Upper lobe of left lung (tissue), 6 donors: ENCODE measurements at places on chromosomes 13 and 19.

DNA sequence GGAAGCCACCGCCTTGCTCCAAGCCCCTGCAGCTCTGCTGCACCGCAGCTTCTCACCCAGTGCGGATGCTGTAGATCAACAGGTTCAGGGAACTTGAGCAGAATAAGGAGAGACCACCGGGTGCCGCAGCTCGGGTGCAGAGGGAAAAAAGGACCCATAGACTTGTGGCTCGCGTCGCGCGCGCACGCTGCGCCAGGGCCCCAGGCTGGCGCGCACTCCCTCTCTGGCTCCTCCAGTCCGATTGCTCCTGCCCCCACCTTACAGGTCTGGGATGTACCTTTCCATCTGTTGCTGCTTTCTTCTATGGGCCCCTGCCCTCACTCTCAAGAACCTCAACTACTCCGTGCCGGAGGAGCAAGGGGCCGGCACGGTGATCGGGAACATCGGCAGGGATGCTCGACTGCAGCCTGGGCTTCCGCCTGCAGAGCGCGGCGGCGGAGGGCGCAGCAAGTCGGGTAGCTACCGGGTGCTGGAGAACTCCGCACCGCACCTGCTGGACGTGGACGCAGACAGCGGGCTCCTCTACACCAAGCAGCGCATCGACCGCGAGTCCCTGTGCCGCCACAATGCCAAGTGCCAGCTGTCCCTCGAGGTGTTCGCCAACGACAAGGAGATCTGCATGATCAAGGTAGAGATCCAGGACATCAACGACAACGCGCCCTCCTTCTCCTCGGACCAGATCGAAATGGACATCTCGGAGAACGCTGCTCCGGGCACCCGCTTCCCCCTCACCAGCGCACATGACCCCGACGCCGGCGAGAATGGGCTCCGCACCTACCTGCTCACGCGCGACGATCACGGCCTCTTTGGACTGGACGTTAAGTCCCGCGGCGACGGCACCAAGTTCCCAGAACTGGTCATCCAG, 964 bp downstream of the PCDH17 start:
- H3K27ac ChIP-seq: peak overlapping the region; percentile 61
- H3K4me3 ChIP-seq: peak overlapping the region; percentile 63
- no peaks in the 10 kb centered on the region for H3K36me3 ChIP-seq
- peaks cover 35% of the 10 kb centered on the region for H3K27me3 ChIP-seq

- no peak for DNase-seq
- no peaks in the 10 kb centered on the region for H3K27me3 ChIP-seq
- H3K4me3 ChIP-seq: no peak overlapping the region
- peaks cover 3% of the 10 kb centered on the region for H3K36me3 ChIP-seq
Observed at GRCh38 chr13:99265162-99265800, 7.1 kb upstream of the GPR18 start.

- no peak for DNase-seq
- H3K36me3 ChIP-seq: no peaks in the 10 kb centered on the region
- H3K27ac ChIP-seq: no peak overlapping the region
- no peaks in the 10 kb centered on the region for H3K27me3 ChIP-seq
- H3K4me3 ChIP-seq: no peak overlapping the region
- peaks cover 21% of the 10 kb centered on the region for H3K4me1 ChIP-seq
Observed at GRCh38 chr13:26025771-26026170, 26.0 kb downstream of the SHISA2 start.

DNA sequence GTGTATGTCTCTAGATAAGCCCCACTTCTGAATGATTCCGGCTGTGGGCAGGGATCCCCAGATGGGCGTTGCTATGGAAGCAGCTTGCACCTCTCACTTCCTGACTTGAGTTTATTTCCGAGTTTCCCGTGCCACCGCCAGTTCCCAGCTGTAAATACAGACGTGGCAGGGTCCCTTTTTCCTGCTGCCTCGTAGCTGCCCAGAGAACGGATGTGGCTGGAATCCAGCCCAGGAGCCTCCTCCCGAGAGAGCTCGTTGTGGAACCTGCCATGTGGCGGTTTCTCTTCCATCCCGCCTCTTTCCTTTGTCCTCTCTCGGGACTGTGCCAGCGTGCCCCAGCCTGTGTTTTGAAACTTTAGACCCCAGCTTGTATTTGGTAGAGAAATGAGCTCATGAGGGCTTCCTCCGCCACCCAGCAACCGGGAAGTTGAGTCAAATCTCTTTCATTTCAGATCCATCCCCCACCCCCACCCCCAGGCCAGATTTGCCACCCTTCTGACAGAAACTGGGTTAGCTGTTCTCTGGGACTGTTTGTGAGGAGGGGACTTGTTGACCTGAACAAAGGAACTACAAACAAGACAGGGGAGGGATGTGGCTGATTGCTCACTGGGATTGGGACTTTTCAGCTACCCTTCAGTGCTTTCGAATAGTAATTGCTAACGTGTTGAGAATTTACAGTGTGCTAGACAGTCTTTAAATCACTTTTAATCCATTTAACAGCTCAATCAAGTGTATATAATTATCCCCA, 96.6 kb downstream of the SIPA1L3 start:
- no peaks in the 10 kb centered on the region for H3K27me3 ChIP-seq
- H3K27ac ChIP-seq: peak overlapping the region; percentile 92
- H3K4me3 ChIP-seq: no peak overlapping the region
- DNase-seq: peak; percentile 73

DNA sequence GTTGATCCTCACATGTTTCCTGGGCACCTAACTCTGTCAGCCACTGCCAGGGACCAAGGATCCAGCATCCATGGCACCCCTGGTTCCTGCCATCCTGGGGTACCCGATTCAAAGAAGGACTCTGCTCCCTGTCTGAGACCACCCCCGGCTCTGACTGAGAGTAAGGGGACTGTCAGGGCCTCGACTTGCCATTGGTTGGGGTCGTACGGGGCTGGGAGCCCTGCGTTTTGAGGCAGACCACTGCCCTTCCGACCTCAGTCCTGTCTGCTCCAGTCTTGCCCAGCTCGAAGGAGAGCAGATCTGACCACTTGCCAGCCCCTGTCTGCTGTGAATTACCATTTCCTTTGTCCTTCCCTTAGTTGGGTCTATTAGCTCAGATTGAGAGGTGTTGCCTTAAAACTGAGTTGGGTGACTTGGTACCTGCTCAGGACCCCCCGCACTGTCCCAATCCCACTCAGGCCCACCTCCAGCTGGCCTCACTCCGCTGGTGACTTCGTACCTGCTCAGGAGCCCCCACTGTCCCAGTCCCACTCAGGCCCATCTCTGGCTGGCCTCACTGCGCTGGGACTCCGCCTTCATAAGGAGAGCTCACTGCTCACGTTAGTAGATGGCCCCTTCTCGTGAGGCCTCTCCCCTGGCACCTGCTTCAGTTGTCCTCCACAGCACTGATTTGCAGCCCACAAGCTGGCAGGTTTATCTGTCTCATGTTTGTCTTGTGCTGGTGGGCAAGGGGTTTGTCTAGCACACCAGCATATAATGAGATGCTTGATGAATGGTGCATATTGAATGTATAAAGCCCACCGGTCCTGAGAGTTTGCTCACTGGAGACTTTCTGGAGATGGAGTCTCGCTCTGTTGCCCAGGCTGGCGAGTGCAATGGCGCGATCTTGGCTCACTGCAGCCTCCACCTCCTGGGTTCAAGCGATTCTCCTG, 3.9 kb downstream of the RPL28 start:
- H3K36me3 ChIP-seq: peaks cover 45% of the 10 kb centered on the region
- peaks cover 30% of the 10 kb centered on the region for H3K4me1 ChIP-seq
- no peaks in the 10 kb centered on the region for H3K27me3 ChIP-seq
- no peak for DNase-seq

GRCh38 chr13:80074811-80075210, 266.1 kb downstream of the SPRY2 start:
- DNase-seq: no peak
- H3K4me1 ChIP-seq: no peaks in the 10 kb centered on the region
- no peak overlapping the region for H3K27ac ChIP-seq
- H3K27me3 ChIP-seq: no peaks in the 10 kb centered on the region
- no peak overlapping the region for H3K4me3 ChIP-seq

GRCh38 chr13:80508031-80508430, 167.1 kb upstream of the SPRY2 start:
- no peaks in the 10 kb centered on the region for H3K36me3 ChIP-seq
- no peaks in the 10 kb centered on the region for H3K27me3 ChIP-seq
- no peak overlapping the region for H3K4me3 ChIP-seq

DNA sequence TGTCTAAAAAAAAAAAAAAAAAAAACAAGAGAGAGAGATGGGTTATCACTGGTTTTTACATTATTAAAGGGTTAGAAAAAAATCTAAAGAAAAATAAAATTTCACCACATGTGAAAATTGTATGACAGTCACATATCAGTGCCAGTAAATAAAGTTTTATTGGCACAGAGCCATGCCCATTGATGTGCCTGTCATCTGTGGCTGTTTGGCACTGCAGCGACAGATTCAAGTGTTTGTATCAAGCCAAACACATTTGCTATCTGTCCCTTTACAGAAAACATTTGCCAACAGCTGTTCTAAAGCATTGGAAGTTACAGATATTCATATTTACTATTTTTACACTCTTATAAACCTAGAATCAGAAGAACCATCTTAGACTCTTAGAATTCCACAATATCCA, 16.3 kb downstream of the FCHO1 start:
- no peaks in the 10 kb centered on the region for H3K36me3 ChIP-seq
- H3K4me1 ChIP-seq: peaks cover 9% of the 10 kb centered on the region
- no peaks in the 10 kb centered on the region for H3K27me3 ChIP-seq

DNA sequence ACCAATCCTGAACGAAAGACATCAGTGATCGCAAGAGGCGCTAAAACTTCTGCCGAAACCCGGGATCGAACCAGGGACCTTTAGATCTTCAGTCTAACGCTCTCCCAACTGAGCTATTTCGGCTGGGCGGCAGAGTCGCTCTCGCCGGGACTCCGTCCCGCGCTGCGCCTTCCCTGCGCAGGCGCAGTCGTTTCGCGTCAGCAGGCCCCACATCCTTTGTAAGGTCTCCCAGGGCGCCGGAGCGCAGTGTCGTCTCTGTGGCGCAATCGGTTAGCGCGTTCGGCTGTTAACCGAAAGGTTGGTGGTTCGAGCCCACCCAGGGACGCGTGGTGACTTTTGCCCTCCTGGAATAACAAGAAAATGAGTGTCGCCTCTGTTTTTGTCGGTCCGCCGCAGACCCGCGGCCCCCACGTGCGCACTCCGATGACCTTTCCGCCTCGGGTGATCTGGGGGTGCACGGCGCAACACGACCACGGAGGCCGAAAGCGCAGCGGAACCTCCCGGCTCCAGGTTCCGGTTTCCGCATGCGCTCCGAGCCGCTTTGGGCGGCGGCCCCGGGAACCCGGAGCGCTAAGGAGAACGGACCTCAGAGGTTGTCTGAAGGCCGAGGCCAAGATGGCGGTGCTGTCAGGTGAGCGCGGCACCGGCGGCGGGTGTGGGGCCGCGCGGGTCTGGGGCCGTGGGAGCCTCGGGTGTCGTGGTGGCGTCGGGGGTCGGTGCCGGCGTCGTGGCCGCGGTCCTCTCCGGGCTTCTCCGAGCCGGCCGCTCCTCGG, at the start of gene NDUFS7:
NDUFS7 (plus strand) TSS at position 596 of the 773 bp plus-strand sequence; CDS start at position 616, 20 bp downstream.
- DNase-seq: peak; percentile 98
- H3K27me3 ChIP-seq: no peaks in the 10 kb centered on the region
- H3K36me3 ChIP-seq: peaks cover 4% of the 10 kb centered on the region
- peak within 1 kb of the TSS; percentile 100 for H3K4me3 ChIP-seq

DNA sequence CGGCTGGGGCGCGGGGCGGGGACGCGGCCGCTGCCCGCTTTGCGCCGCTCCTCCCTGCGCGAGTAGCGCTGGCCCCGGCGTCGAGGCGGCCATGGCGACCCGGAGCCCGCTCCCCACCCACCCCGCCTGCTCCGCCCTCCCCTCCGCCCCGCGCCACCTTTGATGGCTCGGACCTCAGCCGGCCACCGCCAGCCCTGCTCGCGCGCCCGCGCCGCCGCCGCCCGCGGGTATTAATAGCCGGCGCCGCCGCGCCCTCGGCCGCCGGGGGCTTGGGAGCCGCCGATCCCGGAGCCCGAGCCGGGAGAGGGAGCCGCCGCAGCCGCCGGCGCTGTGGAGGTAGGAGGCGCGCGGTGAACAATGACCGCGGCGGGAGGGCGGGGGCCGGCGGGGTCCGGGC, 261 bp downstream of the FARP1 start:
- peak overlapping the region; percentile 88 for H3K4me3 ChIP-seq
- H3K36me3 ChIP-seq: no peaks in the 10 kb centered on the region
- no peaks in the 10 kb centered on the region for H3K27me3 ChIP-seq
- no peak for DNase-seq

DNA sequence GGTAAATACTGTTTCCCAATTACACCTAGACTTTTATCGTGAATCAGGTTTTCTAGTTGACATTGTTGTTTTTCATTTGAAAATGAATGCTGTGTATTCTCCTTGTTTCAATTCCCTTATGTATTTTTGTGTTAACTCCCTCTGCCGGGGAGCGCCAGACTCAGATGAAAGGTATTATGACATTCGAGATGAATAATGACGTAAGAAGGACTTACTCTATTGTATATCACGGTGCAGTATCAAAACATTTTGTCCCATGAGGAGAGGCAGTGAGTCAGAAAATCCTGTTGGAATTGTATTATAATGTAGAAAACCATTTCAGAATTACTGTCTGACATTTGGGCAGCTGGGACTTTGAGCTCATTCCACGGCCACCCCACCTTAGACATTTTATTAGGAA, 61.6 kb downstream of the LRCH1 start:
- H3K4me3 ChIP-seq: no peak overlapping the region
- no peaks in the 10 kb centered on the region for H3K27me3 ChIP-seq
- DNase-seq: no peak
- peak overlapping the region; percentile 83 for H3K27ac ChIP-seq
- H3K4me1 ChIP-seq: peaks cover 37% of the 10 kb centered on the region

- peaks cover 45% of the 10 kb centered on the region for H3K36me3 ChIP-seq
- no peak overlapping the region for H3K4me3 ChIP-seq
- no peaks in the 10 kb centered on the region for H3K4me1 ChIP-seq
- no peak for DNase-seq
- H3K27ac ChIP-seq: no peak overlapping the region
- no peaks in the 10 kb centered on the region for H3K27me3 ChIP-seq
Observed at GRCh38 chr19:45009625-45010255, 8.5 kb downstream of the RELB start.

GRCh38 chr13:39787086-39787487, 131.6 kb downstream of the COG6 start:
- no peak for DNase-seq
- no peaks in the 10 kb centered on the region for H3K27me3 ChIP-seq
- no peak overlapping the region for H3K27ac ChIP-seq
- no peak overlapping the region for H3K4me3 ChIP-seq
- no peaks in the 10 kb centered on the region for H3K4me1 ChIP-seq
- no peaks in the 10 kb centered on the region for H3K36me3 ChIP-seq

GRCh38 chr13:113845055-113845454, 18.8 kb downstream of the GAS6 start:
- no peaks in the 10 kb centered on the region for H3K27me3 ChIP-seq
- H3K4me3 ChIP-seq: no peak overlapping the region
- DNase-seq: peak; percentile 12
